ENCODE measurements at places on chromosomes 7 and 10. TPM values are rescaled to one million over a fixed set of nuclear protein-coding genes. Genes with fewer than 3 reads are reported as not detected.

GRCh38 chr7:65798111-65799075 lies 74.5 kb upstream of the VKORC1L1 start:
- no peak for DNase-seq

Gene CARD11
- polyA plus RNA-seq, result 1.1 TPM

DNA sequence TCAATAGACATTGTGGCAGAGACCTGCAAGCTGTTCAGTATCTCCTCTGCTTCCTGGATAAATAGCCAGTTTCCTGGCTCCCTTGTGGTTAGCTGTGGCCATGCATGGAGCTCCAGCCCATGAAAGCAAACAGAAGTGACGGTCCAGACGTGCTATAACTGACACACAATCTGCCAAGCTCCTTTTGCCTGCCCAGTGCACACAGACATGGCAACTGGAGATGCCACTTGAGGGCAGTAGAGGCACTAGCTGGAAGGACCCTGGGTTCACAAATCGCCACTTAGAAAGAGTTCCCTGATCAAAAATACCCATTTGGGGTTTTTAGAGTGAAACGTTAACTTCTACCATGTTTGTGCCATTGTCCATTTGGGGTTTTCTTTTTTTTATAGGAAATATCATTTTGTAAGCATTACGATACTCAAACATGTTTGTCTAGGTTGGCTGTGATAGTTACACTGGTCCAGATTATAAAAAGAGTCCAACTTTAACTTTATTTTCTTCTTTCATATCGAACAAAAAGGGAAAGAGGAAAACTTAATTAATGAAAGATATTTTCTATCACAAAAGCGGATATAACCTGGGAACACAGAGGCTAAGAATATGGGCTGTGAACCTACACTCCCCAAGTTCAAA lies 31.3 kb downstream of the KIN start:
- no peak for DNase-seq

Gene SPDYE18
- polyA plus RNA-seq, result 0.61 TPM

Gene HSPA12A
- 36.3 TPM for polyA plus RNA-seq

Measured in right renal cortex interstitium (tissue), 3 donors.